Stimulated activated CD4-positive, alpha-beta T cell treated with anti-CD3 and anti-CD28 coated beads, Interleukin-4, amount 100 ng/mL, for 4 hours (primary cell): ENCODE measurements at places on chromosomes 4 and X.

DNA sequence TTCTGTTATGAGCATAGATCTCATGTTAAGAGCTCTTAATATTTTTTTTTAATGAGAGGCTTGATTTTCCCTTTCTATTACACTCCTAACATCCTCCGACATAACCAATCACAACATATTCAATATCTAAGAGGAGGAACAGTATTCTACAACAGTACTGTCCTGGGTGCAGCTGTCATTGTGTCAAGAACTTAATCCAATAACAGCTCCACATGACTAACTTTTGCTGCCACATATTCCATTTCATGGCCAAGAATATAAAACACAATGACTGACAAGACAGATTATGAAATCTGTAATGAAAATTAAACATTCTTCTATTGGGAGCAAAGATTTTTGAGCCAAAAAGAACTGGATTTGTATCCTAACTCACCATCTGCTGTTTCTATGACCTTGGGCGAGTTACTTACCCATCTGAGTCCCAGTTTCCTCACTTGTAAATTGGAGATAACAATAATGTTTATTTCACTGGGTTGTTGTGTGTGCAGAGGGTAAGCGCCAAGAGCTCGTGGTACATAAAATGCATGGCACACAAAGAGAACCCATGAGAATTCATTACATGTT, 405.6 kb downstream of the SPRY1 start:
- no peak for DNase-seq

DNA sequence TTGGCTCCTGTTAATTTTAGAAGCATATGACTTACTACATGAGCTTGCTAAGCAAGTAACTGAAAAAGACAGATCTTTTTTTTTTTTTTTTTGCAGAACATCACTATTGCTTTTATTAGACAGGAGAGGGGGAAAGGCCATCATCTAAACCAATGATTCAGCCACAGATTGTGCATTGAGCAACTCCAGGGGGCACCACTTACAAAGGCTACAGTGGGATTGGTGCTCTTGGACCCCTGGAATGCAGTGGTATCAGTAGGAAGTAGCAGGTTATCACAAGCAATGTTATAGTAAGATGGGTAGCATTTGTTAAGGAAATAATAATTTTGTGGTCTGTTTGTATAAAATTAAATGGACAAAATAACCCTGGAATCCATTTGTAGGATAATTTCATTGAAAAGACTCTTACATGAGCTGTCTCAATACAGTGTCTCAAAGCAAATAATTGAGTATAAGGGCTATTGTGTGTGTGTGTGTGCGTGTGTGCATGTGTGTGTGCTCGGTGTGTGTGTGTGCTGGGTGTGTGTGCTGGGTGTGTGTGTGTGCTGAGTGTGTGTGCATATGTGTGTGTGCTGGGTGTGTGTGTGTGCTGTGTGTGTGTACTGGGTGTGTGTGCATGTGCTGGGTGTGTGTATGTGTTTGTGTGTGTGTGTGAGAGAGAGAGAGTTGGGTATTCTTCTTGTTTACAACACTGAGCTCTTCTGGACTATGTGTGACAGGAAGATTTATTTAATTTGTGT, 296.3 kb downstream of the PCDH7 start:
- DNase-seq, result no peak

DNA sequence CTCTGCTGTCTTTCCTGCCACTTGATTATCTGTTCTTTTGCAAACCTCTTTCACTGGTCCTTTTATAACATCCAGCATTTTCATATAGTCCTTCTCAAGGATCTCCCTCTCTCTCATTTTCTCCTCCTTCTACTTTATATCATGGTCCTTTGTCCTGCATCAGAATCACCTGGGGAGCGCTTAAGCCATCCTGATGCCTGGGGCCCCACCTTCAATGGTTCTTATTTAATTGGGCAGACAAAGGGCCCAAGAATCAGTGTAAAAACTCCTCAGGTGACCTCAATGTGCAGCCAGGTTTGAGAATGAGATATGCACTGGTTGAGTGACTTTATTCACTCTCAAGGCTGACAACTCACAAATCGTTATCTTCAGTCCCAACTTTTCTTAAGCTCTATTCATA, 283.9 kb downstream of the UNC5C start:
- DNase-seq, result no peak

- DNase-seq, result no peak
Measured at GRCh38 chr4:185779517-185779916, 32.5 kb downstream of the SORBS2 start.

- DNase-seq, result no peak
Measured at GRCh38 chrX:135528254-135528653, 7.8 kb downstream of the INTS6L start.

DNA sequence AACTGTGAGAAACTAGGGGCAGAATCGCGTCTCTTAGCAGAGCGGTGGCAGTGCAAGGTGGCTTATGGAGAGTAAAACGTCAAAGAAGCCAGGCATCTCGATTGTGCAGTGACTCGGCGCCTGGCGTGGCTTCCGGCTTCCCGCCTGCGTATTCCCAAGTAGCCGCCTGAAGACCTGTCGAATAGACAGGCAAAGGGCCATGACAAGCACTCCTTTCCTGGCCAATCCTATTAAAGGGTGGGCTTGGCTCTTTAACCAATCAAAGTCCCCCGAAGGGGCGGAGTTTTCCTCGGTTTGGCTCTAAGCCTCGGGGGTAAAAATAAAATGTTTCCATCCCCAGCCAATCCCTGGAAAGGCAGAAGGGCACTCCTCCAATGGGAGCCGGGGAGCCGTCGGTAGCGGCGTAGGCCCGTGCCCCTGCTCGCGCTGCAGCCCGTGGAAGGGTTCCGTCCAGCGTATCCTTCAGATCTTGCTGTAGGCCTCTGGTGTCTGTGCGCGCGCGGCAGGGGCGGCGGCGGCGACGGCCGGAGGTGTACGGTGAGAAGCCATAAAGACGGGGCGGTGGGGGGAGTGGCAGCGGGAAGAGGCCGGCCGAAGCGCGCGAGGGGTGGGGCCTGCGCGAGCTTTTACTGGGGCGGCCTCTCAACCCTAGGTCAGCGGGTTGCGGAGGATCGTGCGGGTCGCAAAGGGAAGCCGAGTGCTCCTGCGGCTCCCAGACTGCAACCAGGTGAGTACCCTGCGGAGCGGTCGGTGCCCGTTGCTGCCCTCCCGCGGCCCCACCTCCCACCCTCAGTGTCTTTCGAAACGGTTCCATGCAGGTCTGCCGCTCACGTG, at the start of gene KANTR:
KANTR (plus strand) TSS at position 395 of the 834 bp plus-strand sequence. CDS start 30,131 bp downstream, outside the sequence.
- peak; percentile 58 for DNase-seq

DNA sequence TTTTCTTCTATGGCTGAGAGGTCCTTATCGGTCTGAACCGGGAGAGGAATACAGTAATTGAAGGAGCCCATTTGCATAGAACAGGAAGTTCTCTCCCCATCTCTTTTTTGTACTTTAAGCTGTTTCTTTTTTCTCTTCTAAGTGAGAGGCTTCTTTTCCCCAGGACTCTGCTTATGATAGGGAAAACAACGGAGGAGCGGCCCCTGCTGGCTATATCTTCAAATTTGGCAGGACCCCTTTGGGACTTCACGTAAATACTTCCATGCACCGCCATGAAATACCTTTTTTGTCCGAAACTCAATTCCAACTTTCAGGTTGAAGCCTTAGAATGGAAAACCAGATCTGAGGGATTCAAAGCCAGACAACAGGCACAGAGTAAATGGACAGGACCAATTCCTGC, 1153.0 kb upstream of the INTU start:
- DNase-seq, result no peak

GRCh38 chrX:54029529-54030143, 14.6 kb downstream of the PHF8 start:
- DNase-seq, result no peak

- DNase-seq, result no peak
Measured at GRCh38 chr4:24042094-24042493, 152.2 kb upstream of the PPARGC1A start.

DNA sequence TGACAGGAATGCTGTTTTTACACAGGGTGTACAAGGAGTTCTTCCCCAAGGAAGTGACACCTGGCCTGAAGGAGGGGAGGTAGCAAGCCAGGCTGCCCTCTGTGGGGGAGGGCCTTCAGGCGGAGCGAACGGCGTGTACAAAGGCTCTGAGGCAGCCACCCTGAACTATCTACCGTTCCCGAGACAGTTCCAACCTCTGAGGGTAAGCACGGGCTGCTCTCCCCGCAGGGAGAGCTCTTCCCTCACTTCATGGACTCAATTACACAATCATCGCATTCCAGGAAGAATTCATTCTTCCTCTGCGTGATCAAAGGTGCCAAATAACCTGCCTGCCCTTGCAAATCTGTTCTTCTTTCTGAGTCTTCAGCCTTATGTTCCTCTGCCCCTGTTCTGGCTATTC, 4.8 kb downstream of the ELK1 start:
- no peak for DNase-seq

DNA sequence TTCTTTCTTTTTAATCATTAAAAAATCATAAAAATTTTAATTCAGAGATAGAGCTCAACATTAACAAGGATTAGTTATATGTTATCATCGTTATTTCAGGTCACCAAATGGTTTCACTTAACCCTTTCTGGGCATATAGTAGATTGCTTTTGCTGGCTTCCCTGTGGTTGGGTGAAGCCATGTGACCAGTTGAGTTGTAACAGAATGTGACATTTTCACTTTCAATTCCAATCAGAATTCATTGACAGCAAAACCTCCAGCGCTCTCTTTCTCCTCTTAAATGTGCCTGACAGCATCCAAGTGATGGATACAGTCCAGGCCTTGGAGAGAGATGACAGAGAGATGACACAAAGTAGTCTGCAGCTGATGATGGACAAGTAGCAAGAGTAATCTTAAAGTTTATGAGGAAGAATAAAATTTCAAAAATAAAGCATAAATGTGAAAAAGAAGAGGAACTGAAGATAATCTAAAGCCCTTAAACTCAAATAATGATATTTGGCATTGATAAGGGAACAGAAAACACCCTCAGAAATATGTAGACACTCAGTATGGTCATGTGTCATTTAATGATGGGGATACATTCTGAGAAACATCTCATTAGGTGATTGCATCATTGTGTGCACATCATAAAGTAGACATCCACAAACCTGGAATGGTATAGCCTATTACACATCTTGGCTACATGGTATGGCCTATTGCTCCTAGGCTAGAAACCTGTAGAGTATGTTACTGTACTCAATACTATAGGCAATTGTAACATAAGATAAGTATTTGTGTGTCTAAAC, 92.3 kb upstream of the QRFPR start:
- DNase-seq, result no peak

GRCh38 chr4:188246488-188246887, 107.2 kb downstream of the TRIML1 start:
- DNase-seq, result no peak

DNA sequence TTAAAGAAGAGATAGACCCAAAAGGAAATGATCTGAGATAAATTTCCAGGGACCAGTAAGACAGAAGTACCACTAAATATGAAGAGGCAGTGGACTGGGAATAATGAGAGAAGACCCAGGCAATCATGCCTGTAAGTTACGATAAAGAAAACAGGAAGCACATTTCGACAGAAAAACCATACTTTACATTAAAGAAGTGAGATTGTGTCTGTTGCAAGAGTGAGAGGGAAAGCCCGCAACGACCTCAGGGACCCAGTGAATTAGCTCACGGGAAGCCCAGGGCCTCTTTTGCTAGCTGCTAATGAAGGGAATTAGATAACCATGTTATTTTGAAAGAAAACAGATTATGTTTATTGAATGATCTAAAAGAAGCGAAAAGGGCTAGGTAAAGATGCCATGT, 28.9 kb upstream of the ACSL1 start:
- no peak for DNase-seq

DNA sequence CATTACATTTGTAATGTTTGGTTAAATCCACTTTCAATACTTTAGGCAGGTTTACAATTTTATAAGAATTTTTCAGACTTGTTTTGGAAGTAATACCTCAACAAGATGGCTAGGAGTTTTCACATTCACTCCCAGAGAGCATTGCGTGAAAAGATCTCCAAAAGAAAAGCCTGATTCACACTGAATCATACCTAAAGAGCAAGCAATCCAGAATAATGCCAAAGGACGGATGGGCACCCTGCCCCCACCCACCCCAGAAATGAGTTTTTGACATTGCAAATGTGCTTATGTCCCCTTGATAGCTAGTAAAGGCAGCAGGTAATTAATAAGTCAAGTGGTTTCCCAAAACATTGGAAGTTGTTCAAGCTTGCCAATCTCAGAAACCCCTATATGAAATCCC, 557.7 kb upstream of the TENM3 start:
- DNase-seq, result no peak

DNA sequence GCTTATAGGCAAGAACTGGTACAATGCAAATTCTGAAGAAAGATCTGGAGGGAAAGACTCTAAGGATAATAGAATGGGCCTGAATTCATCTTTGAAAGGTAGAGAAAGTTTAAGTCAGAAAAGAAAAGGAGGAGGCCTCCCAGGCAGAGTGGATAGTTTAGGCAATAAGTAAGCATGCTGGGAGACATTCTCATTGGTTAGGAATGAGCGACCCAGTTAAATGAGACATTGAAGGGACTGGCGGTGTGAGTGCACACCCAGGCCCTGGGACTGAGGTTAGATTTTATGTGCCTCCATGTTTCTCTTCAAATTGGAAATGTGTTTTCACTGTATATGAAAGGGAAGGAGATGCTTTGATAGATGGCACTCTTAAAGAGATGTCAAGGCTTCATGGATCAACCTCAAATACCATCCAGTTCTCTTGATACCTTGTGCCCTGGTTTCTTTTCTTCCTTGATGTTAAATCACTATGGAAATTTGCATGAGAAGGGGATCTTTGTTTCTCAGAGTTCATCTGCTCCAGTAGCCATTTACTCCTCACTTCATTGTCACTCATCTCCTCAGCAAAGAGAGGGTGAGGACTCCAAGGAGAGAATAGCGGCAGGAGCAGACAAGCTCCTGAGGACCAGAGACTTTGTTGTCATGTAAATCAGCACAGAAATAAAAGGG, 584.2 kb upstream of the INTU start:
- DNase-seq, result no peak

- no peak for DNase-seq
Measured at GRCh38 chr4:164251257-164251656, 502.7 kb upstream of the SMIM31 start.

DNA sequence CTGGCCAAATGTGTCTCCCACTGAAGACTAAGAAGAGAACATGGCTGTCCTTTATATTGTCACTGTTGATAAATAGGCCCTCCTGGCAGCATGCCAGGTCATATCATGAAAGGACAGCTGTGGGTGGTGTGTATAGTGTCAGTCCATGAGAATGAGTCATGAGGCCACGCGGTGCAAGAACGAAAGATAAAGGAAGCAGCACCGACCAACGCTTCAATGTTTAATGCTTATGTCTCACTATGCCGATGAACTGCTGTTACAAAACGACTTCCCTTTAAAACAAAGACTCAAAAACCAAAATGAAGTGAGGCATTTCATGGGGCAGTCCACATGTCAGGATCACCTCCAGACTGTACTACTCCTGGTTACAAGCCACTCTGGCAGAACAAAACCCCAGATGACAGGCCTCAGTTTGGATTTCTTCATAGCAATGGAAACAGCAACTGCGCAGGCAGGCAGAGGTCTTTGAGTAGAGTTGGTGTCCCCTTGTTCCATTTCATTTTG, 5.2 kb upstream of the TCEANC start:
- DNase-seq, result peak; percentile 69

- peak; percentile 2 for DNase-seq
Measured at GRCh38 chrX:64204701-64205440, 637 bp downstream of the AMER1 start.
